ENCODE measurements at places on chromosomes 5 and 9. TPM values are rescaled to one million over a fixed set of nuclear protein-coding genes. Genes with fewer than 3 reads are reported as not detected.

The SLC27A6 gene
- 0.26 TPM for total RNA-seq

The MZB1 gene
- total RNA-seq = not detected

DNA sequence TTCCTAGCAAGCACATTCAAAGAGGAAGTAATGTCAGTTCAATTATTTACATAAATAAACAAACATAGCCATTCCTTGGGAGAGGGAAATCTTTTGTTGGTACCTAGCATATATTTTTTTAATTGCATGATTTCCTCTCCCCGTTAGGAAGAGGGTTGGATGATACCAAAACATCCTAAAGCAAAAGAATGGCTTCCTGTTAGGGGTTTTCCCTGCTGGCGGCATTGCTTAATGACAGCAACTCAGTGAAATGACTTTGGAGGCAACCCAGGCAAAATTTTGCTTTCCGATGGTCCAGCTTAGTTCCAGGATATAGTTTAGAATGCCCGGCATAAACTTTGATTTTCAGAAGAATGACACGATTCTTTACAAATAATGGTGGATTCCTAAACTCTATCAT lies 73.2 kb downstream of the MAT2B start:
- H3K27me3 ChIP-seq = no peaks in the 10 kb centered on the region
- H3K4me3 ChIP-seq = no peak overlapping the region
- peaks cover 4% of the 10 kb centered on the region for H3K4me1 ChIP-seq
- H3K36me3 ChIP-seq = no peaks in the 10 kb centered on the region
- DNase-seq = no peak

- peaks cover 4% of the 10 kb centered on the region for H3K36me3 ChIP-seq
- no peaks in the 10 kb centered on the region for H3K27me3 ChIP-seq
- no peak overlapping the region for H3K27ac ChIP-seq
- peak; percentile 76 for DNase-seq
- H3K4me1 ChIP-seq = no peaks in the 10 kb centered on the region
- H3K4me3 ChIP-seq = no peak overlapping the region
These were observed 28.7 kb downstream of the DHX29 start for GRCh38 chr5:55278778-55279177.

The PCDHB4 gene
- total RNA-seq = 0.50 TPM

The TMEM252 gene
- total RNA-seq = not detected

The INSL4 gene
- not detected for total RNA-seq

GRCh38 chr5:151174612-151175101 lies 17.1 kb upstream of the ANXA6 start:
- no peak overlapping the region for H3K27ac ChIP-seq
- peaks cover 3% of the 10 kb centered on the region for H3K27me3 ChIP-seq
- H3K4me3 ChIP-seq = peak overlapping the region; percentile 3
- no peaks in the 10 kb centered on the region for H3K4me1 ChIP-seq

DNA sequence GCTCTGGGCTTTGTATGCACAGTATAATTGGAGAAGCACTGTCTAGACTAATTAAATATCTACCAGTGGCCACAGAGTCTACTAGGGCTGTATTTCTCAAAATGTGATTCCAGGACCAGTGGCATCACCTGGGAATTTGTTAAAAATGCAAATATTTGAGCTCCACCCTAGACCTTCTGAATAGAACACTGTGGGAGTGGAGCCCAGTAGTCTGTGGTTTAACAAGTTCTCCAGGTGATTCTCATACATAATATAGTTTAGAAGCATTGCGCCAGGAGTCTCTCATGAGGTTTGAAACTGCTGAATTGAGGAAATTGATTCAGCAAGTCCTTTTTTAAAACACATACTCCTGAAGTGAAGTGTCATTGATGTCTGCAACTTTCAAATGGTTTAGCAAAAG lies 74.7 kb downstream of the FCHO2 start:
- H3K4me1 ChIP-seq = peaks cover 15% of the 10 kb centered on the region
- H3K27me3 ChIP-seq = no peaks in the 10 kb centered on the region
- no peak overlapping the region for H3K4me3 ChIP-seq
- no peaks in the 10 kb centered on the region for H3K36me3 ChIP-seq
- peak overlapping the region; percentile 25 for H3K27ac ChIP-seq

The KIAA0825 gene
- 3.6 TPM for total RNA-seq

- peaks cover 3% of the 10 kb centered on the region for H3K4me1 ChIP-seq
- no peaks in the 10 kb centered on the region for H3K36me3 ChIP-seq
- H3K27ac ChIP-seq = no peak overlapping the region
- no peak overlapping the region for H3K4me3 ChIP-seq
These were observed 8.7 kb downstream of the PAPPA start for GRCh38 chr9:116162241-116162781.

- H3K36me3 ChIP-seq = no peaks in the 10 kb centered on the region
- H3K4me3 ChIP-seq = no peak overlapping the region
- no peak for DNase-seq
- no peak overlapping the region for H3K27ac ChIP-seq
These were observed 36.0 kb downstream of the WWC1 start for GRCh38 chr5:168327451-168327850.

The CREBRF gene
- total RNA-seq = 38.8 TPM

The SLC23A1 gene
- not detected for total RNA-seq

- H3K27me3 ChIP-seq = no peaks in the 10 kb centered on the region
- H3K36me3 ChIP-seq = no peaks in the 10 kb centered on the region
- peaks cover 2% of the 10 kb centered on the region for H3K4me1 ChIP-seq
- no peak for DNase-seq
- H3K4me3 ChIP-seq = no peak overlapping the region
These were observed 70.2 kb upstream of the CDH6 start for GRCh38 chr5:31122998-31123951.

DNA sequence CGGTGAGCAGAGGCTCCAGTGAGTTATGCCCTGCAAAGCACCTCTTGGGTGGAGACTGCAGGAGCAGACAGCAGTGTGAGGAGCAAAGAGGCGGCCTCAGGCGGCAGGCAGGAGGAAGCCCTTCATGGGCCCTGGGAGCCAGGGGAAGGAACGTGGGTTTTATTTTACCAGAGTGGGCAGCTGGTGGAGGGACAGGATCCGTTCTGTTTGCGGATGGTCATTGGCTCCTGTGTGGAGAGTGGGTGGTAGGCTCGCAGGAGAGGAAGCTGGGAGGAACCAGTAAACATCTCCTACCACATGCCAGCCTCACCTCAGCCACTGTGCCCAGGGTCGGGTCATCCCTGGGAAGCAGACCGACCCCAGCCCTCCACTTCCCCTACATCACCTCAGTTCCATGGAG lies 24.4 kb downstream of the HNRNPH1 start:
- peaks cover 24% of the 10 kb centered on the region for H3K36me3 ChIP-seq
- H3K27me3 ChIP-seq = no peaks in the 10 kb centered on the region
- no peak overlapping the region for H3K4me3 ChIP-seq
- H3K27ac ChIP-seq = no peak overlapping the region
- no peaks in the 10 kb centered on the region for H3K4me1 ChIP-seq

DNA sequence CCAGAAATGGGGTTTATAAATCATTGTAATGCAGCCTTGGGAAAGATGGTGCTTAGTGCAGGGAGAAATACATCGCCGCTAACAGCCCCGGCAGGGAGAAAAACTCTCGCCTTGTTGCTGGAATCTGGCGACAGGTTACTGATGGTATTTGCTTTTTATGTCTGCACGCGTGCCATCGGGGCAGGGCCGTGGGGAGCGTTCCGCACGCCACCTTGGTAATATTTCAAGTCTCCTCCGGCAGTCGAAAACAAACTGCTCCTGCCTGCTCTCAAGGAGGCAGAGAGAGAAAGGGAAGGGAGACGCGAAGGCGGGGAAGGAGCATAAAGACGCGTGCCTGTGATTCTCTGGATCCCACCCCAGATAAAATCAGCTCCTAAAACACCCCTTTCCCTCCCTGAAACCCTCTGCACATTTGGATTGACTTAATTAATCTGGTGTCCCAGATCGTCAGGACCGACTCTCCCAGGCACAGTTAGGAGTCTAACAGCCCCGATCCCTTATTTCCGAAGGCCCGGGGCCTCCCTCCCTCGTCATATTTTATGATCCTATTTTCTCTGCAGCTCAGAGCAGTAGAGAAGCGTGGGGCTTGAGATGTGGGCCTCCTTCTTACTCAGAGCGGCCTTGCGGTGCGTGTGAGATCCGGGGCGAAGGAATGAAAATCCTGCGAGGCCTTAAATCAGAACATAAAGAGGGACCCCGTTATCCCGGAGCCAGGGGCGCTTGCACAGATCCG lies 47.7 kb downstream of the CFAP77 start:
- peaks cover 6% of the 10 kb centered on the region for H3K27me3 ChIP-seq
- H3K4me1 ChIP-seq = no peaks in the 10 kb centered on the region
- no peak overlapping the region for H3K27ac ChIP-seq

The CYSRT1 gene
- total RNA-seq = 0.51 TPM

The STOM gene
- total RNA-seq = 248 TPM
